ENCODE measurements at places on chromosomes 1 and 21. TPM values are rescaled to one million over a fixed set of nuclear protein-coding genes. Genes with fewer than 3 reads are reported as not detected.

- DNase-seq, result no peak
Observed at GRCh38 chr1:184014271-184014670, 23.3 kb downstream of the COLGALT2 start.

- DNase-seq, result peak; percentile 24
Observed at GRCh38 chr1:226816576-226816975, 53.8 kb upstream of the PSEN2 start.

DNA sequence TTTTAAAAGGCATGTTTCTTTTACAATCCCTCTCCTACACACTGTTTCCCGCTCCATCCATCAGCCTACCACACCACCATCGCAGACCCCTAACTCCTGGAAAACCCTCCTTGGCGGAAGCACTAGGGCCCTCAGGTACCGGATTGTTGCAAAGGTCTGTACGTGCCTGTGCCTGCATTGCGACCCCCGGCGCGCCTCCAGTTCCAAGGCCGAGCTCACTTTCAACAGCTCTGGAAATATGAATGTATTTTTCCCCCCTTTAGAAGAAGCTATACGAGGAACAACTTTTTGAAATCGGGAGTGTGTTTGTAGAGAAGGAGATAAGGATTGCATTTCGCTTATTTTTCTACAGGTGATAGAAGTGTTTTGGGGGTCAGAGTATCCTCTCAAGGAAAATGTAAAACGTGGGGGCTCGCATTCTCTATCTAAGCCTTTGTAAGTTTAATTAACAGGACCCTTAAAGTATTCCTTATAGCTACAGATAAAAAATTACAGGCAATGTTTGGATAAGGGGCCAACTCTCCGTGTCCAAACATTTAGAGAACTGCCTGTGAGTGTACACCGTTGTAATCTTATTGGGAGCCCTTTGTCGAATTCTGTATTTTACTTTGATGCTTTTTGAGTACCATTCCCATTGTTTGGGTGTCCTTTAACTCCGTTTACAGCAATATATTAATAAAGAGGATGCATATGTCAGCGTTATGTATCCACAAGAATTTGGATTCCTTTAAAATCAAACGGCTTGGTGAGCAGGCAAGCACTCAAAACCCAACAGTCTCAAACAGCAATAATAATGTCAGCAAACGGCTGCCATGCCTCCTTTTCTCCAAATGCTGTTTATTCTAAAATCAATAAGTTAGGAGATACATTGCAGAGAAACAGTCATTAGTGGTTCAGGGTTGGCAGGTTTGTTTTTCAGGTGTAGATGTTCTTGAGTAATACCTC lies 5.9 kb downstream of the PRRX1 start:
- DNase-seq, result no peak

Gene DNAJC11
- 29.0 TPM for total RNA-seq

Gene GBP2
- total RNA-seq, result 96.8 TPM

GRCh38 chr1:220730486-220730885 lies 17.6 kb upstream of the MTARC2 start:
- DNase-seq, result no peak

DNA sequence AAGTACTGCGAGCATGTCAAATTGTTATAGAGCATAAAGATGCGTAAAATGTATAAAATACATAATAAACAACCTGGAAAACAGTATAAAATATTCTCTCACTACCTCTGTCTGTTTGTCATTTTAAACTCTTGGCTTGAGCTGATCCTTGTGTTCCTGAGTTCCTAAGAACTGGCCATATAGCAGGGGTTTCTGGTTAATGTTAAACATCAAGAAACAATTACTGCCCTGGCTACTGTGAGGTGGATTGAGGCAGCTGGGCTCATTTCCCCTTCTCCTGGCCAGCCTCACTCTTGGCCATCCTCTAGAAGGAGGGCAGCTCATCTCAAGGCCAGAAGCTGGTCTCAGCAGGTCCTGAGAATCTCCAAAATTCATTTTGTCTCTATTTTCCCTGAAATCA lies 297.3 kb upstream of the USP24 start:
- no peak for DNase-seq
